Tibial artery (tissue), 4 donors: ENCODE measurements at places on chromosomes 3 and 15.

DNA sequence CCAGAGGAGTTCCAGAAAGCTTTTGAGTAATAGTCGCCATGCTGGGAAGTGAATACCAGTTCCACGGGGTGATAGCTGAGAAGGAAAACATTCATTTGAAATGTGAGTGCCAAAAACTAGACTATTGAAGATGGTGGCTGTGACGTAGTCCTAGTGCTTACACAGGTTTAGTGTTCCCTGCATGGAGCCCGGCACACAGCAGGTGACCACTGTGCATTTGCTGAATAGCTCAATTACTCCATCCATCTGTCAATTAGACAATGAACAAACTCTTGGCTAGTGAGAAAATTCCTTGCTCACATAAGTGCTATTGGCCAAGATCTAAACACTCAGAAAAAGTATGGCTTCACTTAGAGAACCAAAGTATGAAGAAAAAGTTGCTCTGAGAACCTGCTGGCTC lies 448.1 kb upstream of the WNT5A start:
- DNase-seq = no peak

DNA sequence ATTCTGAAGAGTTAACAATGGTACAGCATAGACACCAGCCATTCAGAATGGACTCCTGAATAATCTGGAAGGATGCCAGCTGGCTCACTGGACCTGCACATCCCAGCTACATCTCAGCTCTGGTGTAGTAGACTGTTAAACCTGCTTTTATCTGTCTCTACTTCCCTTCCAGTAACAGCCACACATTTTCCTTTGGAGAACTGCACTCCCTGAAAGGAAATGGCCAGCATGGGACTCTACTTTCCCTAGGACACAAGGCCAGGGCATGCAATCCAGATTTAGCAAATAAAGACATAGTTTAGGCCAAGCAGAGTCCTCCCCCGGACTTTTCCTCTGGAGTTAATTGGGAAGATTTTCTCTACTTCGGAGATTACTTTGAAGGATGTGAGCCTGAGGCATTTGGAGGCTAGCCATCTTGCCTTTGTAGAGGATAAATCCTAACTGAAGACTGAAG lies 82.7 kb upstream of the TCF12 start:
- no peak for DNase-seq

DNA sequence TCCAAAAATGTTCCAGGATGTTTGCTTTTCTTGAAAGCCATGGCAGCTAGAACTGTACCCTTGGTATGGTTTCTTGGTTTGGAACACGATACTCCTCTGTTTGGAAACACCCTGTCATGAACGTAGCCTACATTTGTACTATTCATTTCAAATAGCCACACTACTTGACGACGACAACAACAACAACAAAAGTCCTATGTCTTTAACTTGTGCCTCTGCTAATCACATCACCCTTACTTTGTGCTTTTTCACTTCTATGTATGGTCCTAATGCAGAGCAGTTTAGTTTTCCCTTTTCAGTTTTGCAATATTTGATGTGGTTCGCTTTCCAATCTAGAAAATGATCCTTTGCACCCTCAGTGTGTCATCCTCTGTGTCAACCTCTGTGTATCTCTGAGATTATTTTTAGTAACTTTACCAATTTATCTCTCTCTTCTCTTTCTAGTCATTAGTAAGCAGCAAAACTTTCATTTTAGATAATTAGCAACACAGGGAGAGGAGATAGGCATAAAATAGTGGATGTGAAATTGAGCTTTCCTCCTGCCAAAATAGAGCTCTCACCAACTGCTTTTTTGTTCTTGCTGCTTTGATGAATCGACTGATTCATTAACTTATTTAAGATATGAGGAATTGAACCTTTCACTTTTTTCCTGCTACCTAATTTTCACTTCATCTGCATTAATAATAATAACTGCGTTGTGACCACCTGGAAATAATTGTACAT lies 44.1 kb upstream of the TP63 start:
- no peak for DNase-seq

GRCh38 chr3:194283221-194284006 lies 67.7 kb downstream of the CPN2 start:
- DNase-seq = peak; percentile 49

DNA sequence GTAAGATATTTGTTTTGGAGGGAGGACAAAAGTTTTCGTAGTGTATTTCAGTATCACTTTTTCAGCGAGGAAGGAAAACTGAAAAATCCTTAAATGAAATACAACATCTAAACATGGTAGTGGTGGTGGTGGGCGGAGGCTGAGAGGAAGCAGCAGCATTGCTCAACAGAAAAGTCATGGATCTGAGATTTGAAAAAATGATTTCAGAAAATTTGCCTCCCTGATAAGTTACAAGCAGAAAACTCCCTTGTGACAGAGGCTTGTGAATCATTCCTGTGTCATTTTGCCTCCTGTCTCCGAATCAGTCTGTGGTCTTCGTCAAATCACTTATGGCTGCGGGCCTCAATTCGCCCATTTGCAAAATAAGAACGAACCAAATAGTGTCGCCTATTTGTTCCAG lies 965 bp upstream of the CRBN start:
- DNase-seq = no peak

GRCh38 chr15:62975515-62975914 lies 67.0 kb upstream of the TPM1 start:
- no peak for DNase-seq

DNA sequence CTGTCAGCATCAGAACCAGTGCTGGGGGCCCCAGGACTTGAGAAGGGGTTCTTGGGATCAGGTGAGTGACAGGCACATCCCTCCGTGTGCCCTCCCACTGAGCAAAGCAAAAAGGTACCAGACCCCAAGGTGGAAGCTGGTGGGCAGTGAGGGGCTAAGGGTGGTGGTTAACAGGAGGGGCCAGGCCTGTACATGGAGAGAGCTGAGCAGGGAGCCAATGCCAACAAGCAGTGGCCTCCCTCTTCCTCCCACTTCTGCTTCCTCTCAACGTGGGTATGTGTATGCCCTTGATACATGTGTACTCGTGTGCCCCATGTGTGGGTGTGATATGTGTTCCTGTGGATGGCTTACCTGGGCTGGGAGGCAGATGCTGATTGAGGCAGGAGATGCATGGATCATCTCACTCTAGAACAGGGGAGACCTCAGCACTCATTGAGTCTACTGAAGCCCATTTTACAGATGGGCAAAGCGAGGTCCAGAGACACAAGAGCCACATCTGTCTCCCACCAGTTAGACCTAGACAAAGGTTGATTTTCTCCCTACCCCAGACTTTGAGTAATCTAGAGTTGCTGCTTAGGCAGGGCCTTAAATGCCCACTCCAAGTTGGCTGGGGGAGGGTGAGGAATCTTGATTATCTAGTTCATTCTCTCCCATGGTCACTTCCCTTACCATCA lies 945 bp downstream of the VIPR1 start:
- DNase-seq = no peak

DNA sequence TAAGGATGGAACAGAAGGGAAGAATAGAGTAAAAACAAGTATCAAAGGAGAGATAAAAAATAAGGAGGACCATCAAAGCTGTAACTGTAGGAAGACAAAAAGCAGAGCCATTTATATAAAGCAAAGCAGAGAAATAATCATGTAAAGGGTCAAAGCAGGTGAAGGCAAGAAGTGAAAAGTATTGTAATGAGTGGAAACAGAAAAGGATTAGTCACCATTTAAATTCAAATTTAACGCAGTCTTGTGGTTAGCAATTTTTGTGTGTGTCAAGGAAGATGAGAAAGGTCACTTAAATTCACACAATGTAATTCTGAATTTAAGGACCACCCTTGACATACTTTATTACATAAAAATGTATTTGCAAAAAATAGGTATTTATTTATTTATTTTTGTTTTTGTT lies 567.8 kb downstream of the ROBO1 start:
- no peak for DNase-seq

GRCh38 chr15:67862750-67863441 lies 23.1 kb upstream of the RNU6-1 start:
- no peak for DNase-seq
